IPS DF 6.9 (cell line): ENCODE measurements at places on chromosomes 5 and 9.

DNA sequence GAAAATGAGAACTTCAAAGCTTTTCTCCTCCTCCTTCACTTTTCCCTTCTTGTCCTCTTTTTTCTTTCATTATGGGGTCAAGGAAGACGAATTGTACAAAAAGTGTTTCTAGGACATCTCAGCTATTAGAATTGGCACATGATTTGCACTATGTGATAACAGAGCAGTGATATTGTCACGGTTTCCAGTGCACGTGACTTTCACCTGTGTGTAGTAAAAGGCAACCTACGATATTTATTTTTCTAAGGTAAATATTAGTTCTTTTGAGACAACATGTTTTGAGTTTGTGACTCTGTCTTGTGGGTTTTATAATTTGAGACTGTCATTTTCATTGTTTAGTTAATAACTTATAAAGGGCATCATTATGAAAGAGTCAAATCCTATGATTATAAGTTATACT, 213.1 kb downstream of the PSAT1 start:
- no peak for DNase-seq

DNA sequence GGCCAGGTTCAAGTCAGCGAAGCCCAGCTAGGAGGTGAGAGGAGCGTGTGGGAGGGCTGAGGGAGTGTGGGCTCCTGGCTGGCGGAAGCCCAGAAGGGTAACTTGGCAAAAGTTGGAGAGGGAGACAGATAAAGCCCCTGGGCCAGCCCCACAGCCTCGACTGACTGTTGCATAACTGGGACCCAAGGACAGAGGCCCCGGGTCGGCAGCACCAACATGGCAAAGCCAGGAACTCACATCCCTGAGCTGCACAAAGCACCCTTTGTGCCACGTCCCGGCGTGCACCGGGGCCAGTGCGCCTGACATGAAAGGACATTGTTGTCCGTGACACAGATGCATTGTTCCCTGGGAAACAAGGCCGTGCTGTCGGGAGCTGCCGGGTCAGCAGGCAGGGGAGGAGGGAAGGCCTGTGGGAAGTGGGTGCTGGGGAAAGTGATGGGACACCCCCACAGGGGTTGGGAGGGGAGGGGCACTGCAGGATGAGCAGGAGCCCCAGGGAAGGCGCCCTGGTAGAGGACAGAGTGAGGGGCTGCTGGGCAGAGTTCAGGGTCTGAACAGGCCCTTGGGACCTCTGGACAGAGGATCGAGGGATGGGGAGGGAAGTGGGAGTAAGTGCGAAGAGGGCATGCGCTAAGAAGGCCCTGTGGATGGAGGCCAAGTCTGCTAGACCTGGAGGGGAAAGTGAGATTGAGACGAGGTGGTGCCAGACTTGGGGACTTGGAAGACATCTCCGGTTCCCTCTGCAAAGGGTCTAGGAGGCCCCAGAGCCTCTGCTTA, 13.0 kb upstream of the DPM2 start:
- DNase-seq: no peak

GRCh38 chr9:108163321-108164005, 673.9 kb upstream of the KLF4 start:
- no peak for DNase-seq

DNA sequence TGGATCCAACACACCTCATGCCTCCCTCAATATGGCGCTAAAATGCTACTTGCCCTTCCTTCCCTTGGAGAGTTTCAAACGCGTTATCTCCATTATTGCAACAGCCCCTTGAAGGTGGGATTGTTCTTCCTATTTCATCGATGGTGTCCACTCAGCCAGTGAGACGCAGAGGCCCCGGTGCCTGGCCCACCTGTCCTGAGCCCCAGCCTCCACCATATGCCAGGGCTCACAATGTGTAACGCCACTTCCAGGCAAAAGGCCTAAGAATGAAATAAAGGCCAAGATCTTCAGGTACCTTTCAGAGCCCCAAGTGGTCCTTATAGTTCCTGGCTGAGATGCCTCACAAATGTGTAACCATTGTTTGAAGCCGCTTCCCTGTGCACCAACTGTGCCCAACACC, 170.7 kb upstream of the PHYKPL start:
- DNase-seq: no peak

GRCh38 chr5:96248131-96248530, 184.9 kb downstream of the PCSK1 start:
- DNase-seq: no peak

- no peak for DNase-seq
Measured at GRCh38 chr9:131361202-131361833, 32.6 kb upstream of the PRRC2B start.
